ENCODE measurements at places on chromosomes 1 and 21.

DNA sequence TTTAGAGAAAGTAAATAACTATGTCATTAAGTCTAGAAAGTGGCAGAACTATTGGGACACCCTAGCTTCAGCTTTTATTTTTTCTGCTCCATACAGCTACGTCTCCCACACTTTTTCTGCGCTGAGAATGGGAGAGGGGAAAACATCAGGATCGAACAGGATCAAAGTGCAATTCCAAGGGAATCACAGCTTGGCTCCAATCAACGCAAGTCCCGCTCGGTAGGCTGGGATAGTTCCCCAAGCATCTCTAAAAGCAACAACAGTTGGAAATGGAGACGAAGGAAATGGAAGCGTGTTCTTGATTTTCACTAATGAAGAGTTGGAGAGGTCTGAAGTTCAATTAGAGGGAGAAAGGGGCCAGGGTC is 536 bp downstream of the HMGCL start:
- no peak for DNase-seq

DNA sequence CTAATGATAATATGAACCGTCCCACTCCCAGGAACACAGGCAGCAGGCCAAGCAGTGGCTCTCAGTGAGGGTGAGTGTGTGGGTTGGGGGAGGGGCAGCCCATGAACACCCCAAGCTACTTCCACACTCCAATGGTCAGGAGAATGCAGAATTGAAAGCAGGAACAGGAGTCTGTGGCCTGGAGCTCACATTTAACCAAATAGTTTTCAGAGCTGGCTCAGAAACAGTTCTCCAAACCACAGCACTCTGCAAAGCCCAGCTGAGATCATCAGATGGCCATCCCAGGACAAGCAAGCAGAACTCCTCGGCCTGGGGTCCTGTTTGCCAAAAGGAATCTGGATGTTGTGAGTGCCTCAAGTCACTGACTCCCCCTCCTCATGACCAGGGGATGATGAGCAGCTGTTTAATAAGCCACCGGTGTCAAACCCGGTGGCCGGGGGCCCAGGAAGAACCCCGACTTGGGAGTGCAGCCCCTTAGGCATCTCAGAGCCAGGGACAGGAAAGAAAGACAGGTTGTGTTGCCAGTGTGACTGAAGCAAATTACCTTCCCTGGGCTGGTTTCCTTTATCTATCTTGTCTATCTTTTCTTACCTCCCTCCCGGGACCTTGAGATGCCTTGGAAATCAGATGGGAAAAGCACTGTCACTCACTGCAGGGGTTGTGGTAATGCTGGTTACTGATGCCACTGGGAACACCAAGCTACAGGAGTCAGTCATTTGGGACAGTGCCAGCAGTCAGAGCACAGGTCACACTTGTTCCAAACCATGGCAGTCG is 20.4 kb downstream of the DEGS1 start:
- DNase-seq, result no peak

DNA sequence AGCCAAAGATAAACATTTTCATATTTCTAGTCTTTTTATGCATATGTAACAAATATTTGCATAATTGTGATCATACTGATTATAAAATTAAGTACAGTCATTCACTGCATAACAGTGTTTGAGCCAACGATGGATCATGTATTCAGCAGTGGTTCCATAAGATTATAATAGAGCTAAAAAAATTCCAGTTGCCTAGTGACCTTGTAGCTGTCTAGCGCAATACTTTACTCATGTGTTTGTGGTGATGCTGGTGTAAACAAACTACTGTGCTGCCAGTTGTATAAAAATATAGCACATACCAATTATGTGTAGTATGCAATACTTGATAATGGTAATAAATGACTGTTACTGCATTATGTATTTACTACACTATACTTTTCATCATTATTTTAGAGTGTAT is 2.1 kb upstream of the S100A10 start:
- no peak for DNase-seq

DNA sequence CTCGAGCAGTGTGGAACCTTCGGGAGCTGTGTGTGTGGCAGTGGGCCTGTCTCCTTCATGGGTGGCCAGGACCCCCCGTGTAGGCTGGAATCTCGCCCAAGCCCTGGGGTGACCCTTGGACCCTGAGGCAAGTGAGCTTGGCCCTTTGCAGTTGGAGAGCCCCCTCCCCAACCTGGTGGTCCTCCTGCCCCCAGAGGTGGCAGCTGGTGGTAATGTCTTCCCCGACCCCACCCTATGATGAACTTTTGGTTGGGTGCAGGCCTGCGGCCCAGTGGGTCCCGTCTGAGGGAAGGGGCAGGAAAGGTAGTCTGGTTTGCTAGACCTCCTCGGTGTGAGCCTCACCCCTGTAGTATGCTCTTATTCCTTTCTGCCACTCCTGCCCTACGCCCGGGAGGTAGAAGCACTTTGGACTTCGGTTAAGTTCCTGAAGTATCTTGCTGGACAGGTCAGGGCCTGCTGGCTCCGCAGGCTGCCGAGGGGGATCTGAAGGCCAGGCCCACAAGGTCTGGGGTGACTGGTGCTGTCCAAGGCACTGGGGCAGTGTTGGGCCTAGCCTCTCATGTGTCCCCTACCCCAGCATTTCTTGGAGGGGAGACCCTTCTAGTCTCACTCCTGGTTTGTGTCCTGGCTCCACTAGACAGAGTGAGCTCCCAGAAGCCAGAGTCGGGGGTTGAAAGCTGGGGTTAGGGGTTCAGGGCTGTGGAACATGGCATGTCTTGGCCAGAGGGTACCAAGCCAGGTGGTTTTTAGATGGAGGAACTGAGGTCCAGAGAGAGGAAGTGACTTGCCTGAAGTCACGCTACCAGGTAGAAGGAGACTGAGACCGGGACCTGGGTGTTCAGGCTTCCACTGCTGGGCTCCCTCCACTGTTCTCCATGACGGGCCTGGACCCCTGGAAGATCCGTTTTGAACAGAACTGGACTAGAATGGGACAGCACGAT is 1.8 kb downstream of the ZNF362 start:
- no peak for DNase-seq

DNA sequence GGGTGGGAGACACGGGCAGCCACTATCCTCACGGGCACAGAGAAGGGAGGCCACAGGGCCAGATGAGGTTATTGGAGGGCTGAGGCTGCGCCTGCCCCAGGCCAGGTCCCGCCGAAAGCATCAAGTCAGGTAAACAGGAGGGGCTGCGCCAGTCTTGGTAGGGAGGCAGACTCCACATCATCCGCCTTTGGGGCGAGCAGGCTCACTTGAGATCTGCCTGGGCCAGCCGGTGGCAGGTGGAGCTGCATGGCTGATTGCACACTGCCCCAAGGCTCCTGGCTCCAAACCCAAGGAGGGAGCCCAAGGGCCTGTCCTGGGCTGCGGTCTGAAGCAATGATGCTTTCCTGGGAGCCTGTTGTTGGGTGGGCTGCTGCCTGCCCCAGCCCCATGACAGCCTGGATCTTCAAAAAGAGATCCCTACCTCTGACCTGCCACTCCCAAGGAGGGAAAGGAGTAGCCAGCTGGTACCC is 4.6 kb downstream of the SMIM1 start:
- no peak for DNase-seq
